Stimulated activated CD4-positive, alpha-beta T cell treated with anti-CD3 and anti-CD28 coated beads, Interleukin-15, amount 100 ng/mL, for 24 hours (primary cell): ENCODE measurements at places on chromosomes 6 and 20.

DNA sequence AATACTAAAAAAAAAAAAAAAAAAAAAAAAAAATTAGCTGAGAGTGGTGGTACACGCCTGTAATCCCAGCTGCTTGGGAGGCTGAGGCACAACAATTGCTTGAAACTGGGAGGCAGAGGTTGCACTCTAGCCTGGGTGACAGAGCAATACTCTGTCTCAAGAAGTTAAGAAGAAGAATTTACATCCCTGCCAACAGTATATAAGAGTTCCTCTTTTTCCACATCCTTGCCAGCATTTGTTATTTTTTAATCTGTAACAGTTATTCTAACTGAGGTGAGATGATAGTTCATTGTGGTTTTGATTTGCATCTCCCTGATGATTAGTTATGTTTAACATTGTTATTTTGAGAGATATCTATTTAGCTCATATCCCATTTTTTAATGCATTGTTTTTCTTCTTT, 20.3 kb upstream of the DYNLRB1 start:
- DNase-seq = no peak

- no peak for DNase-seq
These were observed 6.4 kb downstream of the SEC23B start for GRCh38 chr20:18514127-18514526.

GRCh38 chr6:39077882-39078594, 29.5 kb downstream of the GLP1R start:
- no peak for DNase-seq

DNA sequence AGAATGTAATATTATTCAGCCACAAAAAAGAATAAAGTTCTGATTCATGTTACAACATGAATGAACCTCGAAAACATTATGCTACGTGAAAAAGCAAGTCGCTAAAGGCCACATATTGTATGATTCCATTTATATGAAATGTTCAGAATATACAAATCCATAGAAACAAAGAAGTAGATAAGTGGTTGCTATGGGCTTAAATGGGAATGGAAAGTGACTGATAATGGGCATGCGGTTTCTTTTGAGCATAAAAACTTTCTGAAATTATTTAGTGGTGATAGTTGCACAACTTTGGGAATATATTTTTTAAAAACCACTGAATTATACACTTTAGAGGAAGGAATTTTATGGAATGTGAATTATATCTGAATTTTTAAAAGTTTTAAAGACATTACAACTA, 33.4 kb upstream of the TCP11 start:
- DNase-seq = no peak

GRCh38 chr20:57993716-57994431, 234.6 kb downstream of the ANKRD60 start:
- no peak for DNase-seq

DNA sequence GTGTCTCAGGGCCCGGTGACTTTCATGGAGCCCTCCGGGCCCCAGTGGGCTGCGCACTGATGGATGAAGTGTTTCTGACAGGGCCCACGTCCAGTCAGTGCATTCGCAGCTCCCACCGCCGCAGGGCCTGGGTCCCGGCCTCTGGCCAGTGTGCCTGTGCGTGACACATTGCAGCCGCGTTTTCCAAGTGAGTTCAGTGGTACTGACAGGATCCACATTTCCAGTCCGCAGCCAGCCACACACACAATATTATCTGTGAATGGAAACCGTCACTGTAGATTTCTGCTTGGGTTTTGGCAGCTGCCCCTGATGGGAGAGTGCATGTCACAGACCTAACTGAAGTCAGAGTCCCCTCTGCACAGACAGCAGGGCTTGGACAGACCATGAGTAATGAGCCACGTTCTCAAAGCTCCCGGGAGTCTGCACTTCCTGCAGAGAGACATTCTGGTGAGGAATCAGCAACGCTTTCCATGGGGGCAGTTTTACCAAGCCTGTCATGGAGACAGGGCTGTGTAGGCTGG, 171.4 kb downstream of the MYLK4 start:
- no peak for DNase-seq

DNA sequence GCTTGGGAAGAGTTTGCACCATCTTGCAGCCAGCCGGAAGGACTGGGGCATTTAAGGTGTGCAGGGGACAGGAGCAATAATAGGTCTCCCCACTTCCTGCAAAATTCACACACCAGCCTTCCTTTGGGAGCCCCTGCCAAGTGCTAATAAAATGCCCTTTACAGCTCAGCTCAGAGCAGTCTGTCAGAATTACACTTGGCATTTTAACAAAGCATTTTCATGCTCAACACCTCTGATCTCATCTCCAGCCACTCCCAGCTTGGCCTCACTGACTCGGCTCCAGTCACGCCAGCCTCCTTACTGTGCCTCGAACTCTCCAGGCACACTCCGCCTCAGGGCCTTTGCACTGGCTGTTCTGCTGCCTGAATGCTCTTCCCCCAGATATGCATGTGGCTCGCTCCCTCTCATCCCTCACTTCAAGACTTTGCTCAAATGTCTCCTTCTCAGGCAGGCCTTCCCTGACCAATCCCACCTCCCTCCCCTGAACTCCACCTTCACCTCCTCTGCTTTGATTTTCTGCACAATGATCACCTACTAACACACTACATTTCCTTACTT, 43.7 kb downstream of the GRM4 start:
- DNase-seq = no peak

DNA sequence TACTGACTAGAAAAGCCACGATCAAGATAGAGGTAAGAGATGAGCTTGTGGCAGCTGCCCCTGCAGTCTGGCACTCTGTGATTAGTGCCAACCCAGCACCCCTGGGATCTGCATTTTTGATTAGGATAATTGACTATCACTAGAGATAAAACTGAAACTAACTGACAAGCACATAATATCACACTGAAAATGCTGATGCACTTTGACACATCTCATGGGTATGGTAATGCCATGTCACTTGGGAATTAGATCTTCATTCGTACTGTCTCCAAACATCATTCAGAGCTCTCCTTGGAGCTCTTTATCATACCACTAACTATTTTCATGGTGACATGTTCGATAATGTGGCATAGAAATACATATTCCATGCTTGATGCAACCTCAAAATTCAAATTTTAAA, 612.9 kb upstream of the BTBD3 start:
- no peak for DNase-seq

- DNase-seq = no peak
These were observed 115.9 kb downstream of the LRFN2 start for GRCh38 chr6:40471243-40471642.

DNA sequence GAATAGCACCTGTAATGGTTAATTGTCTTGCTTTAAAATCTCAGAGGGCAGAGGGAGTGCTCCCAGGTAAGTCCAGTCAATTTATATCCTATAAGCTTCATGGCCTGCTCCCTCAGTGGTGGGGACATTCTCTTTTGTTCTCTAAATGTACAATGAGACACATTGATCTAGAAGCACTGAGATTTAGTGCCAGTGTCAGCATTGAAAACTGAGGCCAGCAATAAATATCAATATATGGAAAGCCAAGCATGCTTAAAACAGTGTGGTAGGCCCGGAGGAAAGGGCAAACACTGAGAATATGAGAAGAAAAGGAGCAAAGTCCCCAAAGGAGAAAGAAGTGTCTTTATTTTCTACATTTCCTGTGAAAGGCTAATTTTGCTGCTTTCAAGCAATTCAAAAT, 68.4 kb upstream of the CCN2 start:
- no peak for DNase-seq

GRCh38 chr6:53294095-53294494, 54.7 kb downstream of the ELOVL5 start:
- peak; percentile 22 for DNase-seq

DNA sequence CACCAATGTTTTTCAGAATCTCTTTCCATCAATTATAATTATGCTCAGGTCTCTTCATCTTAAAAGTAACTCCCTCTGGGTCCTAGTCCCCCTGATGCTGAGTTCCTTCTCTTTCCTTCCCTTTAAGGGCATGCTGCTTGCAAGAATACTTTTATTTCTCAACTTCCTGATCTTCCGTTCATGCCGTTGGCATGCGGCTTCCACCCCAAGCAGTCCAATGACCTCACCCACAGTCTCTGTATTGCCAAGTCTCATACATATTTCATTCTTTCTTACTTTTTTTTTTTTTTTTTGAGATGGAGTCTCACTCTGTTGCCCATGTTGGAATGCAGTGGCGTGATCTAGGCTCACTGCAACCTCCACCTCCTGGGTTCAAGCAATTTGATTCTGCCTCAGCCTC, 83.5 kb downstream of the NDUFAF5 start:
- DNase-seq = no peak

DNA sequence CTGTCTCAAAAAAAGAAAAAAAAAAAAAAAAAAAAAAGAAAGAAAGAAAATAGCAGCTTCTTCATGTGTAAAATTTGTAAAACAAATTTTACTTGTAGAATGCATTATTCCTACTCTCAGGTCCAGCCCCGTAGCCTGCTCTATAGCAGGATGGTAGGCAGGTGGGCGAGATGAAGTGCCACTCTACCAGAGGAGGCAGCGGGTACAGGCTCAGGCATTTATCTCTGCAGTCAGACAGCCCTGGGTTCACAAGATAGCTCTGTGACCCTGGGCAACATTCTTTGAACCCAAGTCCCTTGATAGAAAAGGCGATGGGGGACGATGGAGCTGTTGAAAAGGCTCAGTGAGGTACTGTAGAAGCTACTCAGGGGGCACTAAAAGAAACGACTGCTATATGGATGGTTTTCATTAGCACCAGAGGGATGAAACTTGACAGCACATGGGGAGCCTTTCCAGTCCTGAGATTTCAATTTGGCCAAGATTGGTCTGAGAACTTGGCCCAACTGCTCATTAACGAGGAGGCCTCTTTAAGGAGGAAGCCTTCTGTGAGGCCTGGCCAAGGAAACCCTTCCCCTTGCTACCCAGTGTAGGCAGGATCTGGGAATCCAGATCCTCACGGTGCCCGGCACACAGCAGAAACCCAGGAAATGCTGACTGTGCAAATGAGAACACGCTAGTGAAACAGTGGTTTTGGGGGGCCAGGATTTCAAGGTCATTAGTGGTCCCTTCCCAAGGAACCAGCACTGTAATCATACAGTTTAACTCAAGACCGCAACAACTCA, 63.1 kb downstream of the MYH7B start:
- no peak for DNase-seq

DNA sequence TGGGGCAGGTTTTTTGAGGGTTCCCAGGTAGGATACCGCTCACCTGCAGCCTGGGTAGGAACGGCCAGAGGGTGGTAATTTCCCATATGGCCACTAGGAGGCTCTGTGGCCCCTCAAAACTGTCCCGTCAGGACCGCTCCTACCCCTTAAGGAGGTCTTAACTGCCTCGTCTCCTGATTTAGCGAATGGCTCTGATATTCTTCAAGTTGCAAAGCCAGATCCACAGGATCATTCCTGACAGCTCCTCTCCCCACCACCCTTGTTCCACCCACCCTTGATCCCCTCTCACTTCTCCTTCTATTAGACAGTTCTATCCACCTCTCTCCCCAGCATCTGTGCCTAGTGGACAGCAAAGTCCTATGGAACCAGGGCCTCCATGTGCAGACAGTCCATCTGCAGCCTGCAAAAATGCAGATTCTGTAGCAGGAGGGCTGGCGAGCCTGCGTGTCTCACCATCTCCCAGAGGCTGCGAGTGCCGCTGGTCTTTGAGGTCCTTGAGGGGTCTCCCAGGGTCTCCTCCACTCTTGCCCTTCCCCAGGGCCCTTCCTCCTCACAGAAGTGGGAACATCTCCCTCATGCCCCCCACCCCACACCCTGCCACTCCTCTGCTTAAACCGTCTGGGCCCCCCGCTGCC, 34.3 kb upstream of the ZBP1 start:
- peak; percentile 65 for DNase-seq

GRCh38 chr20:33008336-33009213, 1.1 kb downstream of the BPIFB2 start:
- no peak for DNase-seq

- no peak for DNase-seq
These were observed 25.6 kb downstream of the SLC35F1 start for GRCh38 chr6:117932676-117933075.

DNA sequence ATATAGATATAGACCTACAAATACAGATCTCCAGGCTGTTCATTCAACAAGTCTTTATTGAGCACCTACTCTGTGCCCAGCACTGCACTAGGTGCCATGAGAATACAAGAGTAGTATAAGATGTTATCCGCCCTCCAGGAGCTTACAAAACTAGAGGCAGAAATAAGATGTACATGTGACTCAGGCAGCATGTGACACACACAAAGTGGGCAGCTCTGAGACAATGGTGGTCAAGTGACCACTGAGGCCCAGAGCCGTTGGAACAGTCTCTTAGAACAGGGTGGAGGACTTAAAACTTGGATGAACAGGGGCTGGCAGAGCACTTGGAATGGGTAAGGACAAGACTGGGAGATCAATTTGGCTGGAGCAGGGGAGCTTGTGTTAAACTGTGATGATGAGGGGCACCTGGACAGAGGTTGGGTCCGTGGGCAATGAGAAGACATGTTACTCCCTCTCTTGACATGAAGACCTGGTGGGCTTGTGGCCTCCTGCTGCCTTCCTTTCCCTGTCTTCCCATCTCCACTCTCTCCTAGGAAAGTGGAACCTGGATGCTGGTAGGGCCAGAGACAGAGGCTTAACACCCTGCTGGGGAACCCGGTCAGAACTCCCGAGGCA, 21.2 kb downstream of the TRIM15 start:
- DNase-seq = no peak
